H9 (cell line): ENCODE measurements at places on chromosomes 16 and 17. TPM values are rescaled to one million over a fixed set of nuclear protein-coding genes. Genes with fewer than 3 reads are reported as not detected.
A peak's percentile ranks its signal among the peaks of the same experiment; 100 is the strongest.

DNA sequence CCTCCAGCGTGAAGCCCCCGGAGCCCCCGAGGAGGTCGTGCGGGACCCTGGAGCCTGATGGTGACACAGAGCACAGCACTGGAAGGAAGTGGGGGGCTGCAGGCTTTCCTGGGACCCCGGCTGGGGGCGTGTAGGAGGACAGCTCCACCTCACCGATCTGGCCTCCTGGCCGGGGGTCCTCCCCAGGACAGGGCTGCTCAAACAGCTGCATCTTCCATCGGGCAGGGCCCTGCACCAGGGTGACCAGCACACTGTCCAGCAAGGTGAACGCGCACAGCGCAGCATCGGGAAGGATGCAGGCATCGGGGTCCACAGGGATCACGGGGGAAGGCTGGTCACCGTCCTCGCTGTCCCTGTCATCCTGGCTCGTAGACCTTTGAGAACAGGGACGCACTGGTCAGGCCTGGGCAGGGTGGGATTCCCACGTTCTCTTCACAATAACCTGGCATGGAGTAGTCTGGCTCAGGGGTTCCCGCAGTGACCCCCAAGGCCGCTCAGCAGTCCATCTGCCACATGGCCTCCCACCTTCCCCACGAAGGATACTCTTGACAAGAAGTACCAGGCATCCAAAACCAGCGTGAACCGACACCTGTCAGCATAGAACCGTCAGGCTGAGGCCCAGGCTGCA, 1.2 kb downstream of the FAAP100 start:
- DNase-seq: no peak

DNA sequence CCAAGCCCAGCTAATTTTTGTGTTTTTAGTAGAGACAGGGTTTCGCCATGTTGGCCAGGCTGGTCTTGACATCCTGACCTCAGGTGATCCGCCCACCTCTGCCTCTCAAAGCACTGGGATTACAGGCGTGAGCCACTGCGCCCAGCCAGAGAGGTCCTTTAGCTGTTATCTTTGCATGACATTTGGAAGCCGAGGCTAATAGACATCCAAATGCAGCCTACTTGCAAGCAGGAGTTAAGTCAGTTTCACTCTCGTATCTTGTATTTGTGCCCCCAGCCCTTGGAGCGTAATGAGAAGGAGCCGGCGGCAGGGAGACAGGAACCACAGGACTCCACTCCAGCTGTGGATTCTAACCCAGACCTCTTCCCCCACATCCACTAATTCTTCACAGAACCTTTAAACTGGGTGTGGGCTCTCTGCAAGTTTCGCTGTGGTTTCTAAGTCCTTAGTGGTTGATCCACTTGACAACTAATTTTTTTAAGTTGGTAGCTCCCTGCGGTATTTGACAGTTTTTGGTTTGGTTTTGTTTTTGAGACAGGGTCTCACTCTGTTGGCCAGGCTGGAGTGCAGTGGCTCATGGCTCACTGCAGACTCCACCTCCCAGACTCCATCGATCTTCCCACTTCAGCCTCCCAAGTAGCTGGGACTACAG, 3.1 kb upstream of the CYTH1 start:
- DNase-seq: no peak

Gene CDRT15
- total RNA-seq: not detected in 2 replicates

DNA sequence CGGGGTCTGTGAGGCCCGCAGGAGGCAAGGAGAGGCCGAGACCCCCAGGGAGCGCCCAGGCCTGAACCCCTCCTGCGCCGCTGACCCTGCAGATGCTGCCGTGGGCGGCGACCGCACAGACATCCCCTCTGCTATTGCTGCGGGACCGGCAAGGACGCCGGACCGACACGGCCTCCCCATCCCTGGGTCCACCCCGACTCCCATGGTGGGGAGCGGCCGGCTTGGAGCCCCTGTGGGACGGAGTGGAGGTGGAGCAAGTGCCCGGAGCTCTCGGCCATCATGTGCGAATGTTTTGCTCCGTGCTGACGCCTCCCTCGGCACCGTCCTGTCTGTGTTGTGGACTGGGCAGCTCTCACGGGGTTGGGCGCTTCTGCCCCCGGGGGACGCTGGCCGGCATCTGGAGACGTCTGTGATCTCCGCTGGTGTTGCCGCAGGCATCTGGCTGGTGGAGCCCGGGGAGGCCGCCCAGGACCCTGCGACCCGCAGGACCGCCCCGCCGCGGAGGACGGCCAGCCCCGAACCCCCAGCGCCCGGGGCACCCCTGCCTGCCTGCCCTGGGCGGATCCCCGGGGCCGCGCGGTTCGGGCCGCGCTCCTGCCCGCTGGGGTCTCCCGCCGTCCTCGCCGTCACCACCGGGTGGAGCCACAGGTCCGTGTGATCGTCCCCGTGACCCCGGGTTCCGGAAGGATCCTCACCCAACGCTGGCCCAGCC, 12.8 kb upstream of the GNG13 start:
- peak; percentile 78 for DNase-seq

DNA sequence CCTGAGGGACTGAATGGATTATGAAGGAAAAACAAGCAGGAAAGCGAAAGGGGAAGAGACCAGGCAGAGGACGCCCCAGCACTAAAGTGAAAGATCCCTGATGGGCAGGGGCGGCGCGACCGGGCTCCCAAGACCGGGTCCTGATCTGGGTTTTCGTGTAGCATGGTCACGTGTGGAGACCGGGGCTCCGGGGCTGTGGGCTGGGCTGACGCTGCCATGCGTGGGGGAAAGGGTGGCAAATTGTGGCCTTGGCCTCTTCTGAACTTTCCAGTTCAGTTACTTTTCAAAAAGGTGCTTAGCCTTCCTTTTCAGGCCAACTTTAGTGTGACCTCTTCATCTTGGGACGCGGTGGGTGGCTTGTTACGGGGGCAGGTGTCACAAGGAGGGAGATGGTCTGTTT, 57.5 kb downstream of the METRNL start:
- DNase-seq: peak; percentile 25

- no peak for DNase-seq
Observed at GRCh38 chr16:68187505-68187904, 48.4 kb downstream of the ESRP2 start.
